ENCODE measurements at places on chromosomes 3 and 15.

DNA sequence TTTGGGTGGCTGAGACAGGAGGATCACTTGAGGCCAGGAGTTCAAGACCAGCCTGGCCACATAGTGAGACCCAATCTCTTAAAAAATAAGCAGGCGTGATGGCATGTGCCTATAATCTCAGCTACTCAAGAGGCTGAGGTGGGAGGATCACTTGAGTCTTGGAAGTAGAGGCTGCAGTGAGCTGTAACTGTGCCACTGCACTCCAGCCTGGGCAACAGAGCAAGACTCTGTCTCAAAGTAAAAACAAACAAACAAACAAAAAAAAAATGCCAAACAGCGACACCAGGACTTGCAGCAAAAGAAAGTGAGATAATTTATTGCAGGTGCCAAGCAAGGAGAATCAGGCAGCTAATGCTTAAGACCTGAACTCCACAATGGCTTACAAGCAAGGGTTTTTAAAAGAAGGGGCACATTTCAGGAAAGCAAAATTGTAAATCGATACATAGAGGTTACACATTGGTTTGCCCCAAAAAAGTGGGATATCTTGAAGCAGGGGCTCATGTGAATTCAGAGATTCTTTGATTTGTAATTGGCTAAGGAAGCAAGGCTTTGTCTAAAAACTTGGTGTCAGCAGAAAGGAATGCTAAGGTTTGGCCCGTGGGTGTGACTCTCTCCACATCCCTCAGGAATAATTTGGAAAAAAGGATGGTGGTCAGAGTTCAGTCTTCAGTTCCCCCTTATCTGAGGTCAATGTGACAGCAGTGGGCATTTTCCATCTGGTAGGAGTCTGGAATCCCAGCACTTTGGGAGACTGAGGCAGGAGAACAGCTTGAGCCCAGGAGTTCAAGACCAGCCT, 5.2 kb upstream of the MPI start:
- DNase-seq = no peak

- no peak for DNase-seq
These were observed 48.4 kb downstream of the DZIP1L start for GRCh38 chr3:138066972-138067371.

DNA sequence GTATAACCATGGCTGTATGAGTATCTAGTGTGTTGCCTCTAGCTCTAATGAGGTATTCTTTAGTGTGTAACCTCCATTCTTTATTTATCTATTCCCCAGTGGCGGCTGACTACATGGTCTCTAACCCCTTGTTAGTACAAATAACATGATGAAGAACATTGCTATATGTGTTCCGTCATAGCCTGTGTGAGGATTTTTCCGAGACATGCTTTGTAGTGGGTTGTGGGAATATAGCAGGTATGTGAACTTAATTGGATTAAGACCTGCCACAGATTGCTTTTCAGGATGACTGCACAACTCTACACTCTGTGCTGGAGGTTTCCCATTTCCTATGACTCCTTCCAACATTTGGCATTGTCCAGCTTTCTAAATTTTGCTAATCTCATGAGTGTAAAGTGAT, 563.4 kb downstream of the ROBO1 start:
- no peak for DNase-seq

DNA sequence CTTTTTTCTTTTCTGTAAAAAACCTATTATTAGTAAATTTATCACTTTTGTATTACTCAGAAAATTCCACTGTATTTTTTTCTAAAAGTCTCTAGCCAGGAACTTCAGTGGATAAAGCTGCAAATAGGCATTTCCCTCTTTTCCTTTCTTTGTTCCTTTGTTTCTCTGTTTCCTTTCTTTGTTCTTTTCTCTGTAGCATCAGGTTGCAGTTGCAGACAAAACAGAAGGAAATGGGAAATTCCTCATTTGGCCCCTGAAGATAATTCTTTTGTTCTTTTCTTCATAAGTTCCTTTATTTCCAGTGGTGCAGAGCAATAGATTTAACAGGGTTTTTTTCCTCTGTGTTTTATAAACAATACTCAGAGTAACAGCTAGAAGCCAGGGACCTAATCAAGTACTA, 416.5 kb downstream of the TBL1XR1 start:
- no peak for DNase-seq

DNA sequence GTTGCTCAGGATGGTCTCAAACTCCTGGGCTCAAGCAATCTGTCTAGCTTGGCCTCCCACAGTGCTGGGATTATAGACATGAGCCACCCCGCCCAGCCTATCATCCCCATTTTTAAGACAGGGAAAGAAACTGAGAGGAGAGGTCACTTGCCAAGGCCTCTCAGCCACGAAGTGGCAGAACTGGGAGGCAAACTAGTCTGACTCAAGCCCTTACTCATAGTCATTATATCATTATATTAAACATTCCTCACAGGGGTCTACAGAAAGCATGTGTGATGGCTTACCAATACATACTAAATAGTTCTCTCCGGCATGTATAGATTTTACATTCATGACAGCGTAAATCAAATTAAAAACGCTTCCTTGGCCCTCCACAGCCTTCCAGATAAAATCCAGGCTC, 62.0 kb upstream of the ZBTB38 start:
- no peak for DNase-seq

DNA sequence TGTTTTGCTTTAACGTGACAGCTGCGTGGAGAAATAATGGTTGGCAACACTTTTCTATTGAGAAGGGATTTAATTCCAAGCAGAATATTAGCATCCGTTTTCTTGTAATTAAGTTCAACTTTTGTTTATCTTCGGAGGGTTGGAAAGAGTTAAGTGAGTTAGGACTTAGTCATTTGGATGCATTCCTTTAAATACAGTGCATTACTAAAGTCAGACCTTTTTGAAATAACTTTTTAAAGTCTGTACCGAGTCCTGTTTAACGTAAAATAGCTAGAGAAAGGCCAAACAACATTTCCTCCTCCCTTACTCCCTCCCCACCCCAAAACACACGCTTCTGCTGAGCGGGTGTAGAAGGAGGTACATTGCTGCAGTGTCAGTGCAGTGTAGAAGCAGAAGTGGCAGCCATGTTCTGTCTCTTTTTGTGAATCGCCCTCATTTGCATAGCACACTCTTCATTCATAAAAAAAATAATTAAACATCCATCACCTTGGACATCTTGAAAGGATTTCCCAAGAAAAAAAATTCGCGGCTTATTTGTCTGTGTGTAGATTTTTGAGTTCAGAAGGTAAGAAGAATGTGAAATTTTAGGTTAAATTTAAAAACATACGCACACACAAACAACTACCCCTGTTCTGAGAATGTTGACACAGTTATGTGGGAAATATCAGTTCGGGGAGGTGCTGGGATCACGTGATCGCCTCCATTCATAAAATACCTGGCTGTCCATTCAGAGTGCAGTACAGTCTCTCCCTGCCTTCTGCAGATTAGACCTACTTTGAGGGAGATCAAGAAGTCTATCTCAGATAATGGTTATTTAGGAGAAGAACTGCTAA, 1.6 kb downstream of the SPRED1 start:
- no peak for DNase-seq

DNA sequence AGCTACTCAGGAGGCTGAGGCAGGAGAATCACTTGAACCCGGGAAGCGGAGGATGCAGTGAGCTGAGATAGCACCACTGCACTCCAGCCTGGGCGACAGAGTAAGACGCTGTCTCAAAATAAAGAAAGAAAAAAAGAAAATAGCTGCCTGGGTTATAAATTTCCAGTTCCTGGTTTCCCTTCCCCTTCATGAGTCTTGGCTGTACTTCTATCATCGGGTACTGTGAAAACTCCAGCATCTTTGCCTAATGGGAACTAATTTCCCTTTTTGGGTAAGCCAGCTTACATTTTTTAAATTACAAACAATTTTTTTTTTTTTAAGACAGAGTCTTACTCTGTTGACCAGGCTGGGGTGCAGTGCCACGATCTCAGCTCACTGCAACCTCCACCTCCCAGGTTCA, 15.0 kb downstream of the DENND4A start:
- no peak for DNase-seq

- no peak for DNase-seq
These were observed 327.2 kb upstream of the CHRM5 start for GRCh38 chr15:33641069-33641468.

DNA sequence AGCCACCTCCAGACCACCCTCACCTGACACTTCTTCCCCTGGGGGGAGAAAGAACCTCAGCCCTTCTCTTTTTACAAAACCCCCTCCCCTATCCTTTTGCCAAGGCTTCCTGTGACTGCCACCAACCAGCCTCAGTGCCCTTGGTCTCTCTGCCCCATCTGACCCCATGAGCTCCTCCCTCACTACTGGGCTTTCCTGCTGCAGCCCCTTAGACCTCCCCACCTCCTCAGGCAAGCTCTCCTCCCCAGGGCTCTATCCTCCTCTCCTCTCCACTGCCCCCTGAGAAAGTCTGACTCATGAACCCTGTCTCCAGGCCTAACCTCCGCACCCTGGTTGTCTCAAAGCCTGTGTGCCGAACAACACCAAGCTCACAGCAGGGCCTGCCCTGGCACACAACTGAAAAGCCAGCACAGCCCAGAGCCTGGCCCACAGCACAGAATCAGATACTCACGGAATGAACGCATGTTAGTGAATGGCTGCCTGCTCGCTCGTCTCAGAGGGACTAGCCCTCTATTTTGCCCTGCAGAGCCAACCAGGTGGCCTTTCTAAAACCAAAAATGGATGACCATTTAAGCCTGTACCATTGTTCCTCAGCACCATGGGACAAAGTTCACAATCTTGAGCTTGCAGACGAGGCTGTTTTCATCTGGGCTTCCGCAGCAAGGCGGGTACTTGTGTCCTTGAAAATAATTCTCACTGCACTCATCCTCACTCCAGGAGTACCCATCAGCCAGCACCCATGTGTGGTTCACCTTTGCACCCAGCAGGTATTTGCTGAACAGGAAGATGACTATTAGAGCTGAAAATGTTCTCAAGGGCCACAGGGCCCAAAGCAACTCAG, 1.7 kb downstream of the CHDH start:
- DNase-seq = no peak

- DNase-seq = no peak
These were observed 464.9 kb downstream of the MFSD1 start for GRCh38 chr3:159266779-159267178.

- no peak for DNase-seq
These were observed 381.2 kb downstream of the RSL24D1 start for GRCh38 chr15:54815556-54815955.

- peak; percentile 48 for DNase-seq
These were observed at the start of gene ARMC8 for GRCh38 chr3:138187296-138188012. Gene ARMC8 (plus strand): TSS chr3:138187301. CDS start chr3:138187555, 254 bp downstream.

DNA sequence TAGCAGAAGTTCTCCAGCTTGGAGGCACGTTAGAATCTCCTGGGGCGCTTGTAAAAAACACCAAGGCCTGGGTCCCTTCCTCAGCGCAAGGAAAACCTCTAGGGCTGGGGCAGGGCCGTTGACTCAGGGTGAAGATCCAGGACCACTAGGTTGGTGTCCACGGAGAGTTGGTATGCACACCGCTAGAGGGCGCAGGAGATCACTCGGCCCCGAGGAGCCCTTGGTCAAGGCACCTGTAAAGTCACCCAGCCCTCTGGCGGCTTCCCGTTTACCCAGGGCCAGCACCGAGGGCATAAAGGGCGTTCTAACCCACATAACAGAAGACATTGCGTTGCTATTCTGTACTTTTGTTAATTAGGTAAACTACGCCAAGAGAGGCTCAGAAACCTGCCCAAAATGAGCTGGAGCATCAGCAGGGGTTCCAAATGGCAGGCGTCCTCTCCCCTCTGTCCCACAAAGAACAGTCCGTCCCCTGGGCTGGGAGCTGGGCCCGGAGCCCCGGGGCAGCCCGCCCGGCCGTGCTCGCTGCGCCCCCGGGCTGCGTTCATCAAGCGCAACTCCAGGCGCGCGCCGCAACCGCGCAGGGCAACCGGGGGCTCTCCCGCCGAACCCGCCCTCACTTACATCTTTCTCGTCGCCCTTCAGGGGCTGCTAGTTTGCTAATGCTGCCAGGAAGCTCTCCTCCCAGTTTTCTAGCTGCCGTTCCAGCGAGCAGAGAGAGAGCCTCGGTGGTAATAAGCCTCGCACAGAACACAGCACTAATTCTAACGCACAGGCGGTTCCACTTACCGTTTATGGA, 332.1 kb downstream of the ARRDC4 start:
- no peak for DNase-seq

GRCh38 chr3:54121414-54122323, 683 bp upstream of the CACNA2D3 start:
- no peak for DNase-seq

DNA sequence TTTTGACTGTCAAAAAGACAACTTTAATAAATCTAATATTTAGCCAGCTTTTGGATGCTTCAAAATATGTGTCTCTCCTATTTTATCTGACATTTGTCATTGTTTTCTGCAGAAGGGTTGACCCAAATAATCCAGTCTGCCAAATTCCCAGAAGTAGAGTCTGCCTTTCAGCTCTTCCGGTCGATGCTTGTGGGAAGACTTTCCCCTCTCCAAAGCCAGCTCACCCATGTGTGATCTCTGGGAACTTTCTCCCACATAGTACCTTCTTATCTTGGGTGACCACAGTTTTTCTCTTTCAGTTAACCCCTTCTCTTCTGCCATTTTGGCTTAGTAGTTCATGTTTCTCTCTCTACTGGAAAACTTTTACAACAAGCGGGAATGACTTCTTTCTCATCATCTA, 94.1 kb downstream of the ASB7 start:
- DNase-seq = no peak

DNA sequence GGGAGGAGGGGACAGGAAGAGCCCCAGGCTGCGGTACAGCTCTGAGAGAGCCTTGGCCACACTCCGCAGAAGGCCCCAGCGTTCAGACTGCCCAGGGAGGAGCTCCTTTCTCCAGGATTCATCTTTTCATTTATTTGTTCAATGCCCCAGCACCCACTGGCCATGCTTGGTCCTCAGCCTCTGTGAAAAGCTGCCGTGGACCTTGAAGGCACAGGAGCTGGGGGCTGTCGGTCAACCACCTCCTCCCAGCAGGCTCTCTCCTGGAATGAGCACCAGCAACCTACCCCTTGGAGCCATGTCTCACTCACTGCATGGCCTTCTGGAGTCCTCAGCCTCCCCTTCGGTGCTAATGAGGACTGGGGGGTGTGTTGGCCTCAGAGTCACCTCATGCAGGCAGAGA, 21.6 kb upstream of the PRR23E start:
- DNase-seq = no peak

DNA sequence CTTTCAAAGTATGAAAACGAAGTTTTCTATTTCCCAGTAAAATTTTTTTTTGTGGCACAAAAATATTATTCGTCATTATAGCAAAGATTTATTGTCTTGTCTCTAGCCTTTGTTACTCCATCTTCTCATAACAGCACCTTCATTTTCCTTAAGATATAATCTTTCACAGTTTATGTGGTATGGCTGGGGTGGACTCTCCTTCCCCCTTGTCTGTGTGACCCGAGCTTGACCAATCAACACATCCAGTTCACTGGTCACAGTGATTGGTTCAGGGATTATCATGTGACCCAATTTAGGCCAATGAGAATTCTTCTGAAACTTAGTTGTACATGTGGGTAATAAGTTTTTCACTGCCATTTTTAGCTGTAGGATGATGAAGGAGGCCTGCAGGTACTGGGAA, 71.2 kb upstream of the DCBLD2 start:
- no peak for DNase-seq
